NCI-H1105 treated with DMSO at 0.1 percent for 48 hours (cell line): ENCODE measurements at places on chromosomes 7 and 10.

DNA sequence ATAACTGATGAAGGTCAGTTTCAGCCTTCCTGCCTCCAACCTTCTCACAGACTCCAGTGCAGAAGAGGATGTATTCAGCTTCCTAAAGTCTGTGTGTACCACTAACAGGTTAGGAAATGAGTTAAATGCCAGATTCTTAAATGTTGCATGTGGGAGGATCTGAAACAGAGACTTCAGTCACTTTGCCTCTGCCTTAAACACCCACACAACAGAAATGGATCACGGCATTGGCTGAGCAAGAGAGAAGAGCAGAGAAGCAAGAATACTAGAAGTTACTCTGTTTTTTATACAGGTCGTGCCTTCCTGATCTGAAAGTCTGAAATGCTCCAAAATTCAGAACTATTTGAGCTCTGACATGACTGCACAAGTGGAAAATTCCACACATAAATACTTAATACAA is 98.9 kb upstream of the ARHGAP21 start:
- DNase-seq, result no peak

GRCh38 chr7:33716581-33717477 is 188.5 kb upstream of the BMPER start:
- DNase-seq, result peak; percentile 54

- no peak for DNase-seq
These were observed 297.5 kb downstream of the HDAC9 start for GRCh38 chr7:18792871-18793595.

DNA sequence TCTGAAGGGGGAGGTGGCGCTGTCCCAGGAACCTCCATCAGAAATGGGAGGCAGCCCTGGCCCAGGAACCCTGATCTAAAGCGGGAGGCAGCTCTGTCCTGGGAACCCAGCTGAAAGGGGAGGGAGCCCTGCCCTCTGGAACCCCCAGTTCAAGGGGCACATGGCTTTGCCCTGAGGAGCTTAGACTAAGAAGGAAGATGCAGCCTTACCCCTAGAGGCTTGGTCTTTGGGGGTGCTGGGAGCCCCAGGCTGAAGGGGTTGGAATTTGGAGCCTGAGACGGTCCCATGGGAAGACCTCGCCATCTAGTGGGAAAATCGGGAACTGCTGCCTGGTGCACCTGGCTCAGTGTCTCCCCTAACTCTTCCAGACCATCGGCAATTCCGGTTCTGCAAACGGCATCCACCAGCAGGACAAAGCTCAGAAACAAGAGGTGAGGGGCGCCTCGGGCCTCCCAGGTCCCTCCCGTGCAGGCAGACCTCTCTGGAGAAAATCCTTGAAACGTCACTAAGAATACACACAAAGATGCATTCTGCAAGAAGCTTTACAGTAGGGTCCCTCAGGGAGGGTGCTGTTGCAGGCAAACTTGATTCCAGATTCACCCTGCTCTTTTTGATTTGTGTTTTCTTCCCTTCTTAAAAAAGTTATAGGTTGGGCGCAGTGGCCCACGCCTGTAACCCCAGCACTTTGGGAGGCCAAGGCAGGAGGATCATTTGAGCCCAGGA is 52.4 kb upstream of the GTF2IRD1 start:
- DNase-seq, result peak; percentile 61

GRCh38 chr10:123800289-123800688 is 91.3 kb downstream of the CPXM2 start:
- DNase-seq, result no peak

DNA sequence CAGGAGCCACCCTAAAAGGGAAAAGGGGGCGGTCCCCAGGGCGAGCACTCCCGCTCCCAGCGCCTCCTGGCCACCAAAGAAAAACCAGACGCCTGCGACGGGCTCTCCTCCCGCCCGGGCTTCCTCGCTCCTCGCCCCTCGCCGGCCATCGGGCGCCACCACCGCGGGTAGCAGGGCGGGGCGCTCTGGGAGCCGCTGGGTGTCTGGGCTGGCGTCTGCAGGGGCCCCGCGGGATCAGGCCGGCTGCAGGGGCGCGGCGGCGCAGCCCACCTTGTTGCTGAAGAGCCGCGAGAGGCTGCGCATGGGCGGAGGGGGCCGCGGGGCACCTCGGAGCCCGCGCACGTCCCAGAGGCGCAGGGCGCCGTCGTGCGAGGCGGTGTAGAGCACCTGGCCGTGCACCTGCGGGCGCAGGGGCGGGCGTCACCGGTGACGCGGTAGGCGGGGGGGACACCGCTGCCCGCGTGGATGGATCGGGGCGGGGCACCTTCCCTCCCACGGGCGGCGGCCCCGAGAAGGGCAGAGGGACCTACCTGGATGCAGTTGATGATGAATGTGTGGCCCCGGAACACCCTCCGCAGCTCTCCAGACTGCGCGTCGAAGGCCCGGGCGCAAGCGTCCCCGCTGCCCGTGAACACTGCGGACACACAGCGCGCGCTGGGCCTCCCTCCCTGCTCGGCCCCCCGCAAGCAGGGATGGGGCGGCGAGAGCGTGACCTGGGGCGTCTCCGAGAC is 28.3 kb downstream of the WDR86 start:
- peak; percentile 31 for DNase-seq

DNA sequence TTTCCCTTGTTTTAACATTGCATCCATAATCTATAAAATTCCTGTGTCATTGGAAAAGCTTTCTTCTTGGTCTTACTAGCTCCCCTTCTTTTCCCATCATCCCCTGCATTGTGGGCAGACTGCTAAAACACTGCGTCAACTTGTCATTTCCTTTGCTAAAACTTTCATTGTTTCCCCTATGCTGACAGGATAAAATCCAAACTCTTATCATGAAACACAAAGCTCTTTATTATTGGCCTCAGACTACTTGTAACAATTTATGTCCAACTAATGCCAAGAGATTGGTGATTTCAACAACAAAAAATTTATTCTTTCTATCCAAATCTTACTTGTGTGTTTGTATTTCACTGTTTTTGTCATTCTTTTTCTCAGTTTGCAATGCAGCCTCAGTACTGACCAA is 339.1 kb downstream of the HGF start:
- no peak for DNase-seq

DNA sequence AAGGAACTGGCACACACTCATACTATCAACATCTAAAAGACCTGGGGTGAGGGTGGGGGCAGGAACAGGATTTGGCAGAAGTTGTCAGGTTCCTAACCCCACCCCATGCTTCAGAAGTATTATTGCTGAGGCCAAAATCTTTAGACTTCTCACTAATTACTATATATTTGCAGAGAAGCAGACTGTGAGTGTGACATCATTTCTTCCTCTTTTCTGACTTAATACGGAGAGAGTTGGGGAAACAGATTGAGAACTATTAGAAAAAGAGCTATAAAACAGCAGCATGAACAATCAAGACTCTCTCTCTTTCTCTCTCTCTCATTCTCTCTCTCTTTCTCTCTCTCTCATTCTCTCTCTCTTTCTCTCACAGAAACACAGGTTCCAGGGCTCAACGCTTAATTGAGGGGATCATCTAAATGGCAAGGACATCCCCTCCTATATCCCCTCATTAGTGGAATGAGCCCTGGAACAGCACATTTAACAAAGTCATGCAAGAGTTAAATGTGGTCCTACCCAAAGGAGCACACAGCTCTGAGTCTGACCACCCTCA is 94.8 kb downstream of the KCNMA1 start:
- DNase-seq, result no peak

GRCh38 chr10:122911889-122912484 is 1.6 kb downstream of the FAM24A start:
- DNase-seq, result no peak
